ENCODE measurements at places on chromosomes 7 and 10. TPM values are rescaled to one million over a fixed set of nuclear protein-coding genes. Genes with fewer than 3 reads are reported as not detected.

GRCh38 chr7:148480479-148481146 lies 110.0 kb upstream of the C7orf33 start:
- no peak overlapping the region for H3K4me3 ChIP-seq
- peaks cover 21% of the 10 kb centered on the region for H3K4me1 ChIP-seq
- H3K36me3 ChIP-seq = no peaks in the 10 kb centered on the region
- H3K27ac ChIP-seq = no peak overlapping the region
- no peaks in the 10 kb centered on the region for H3K27me3 ChIP-seq

DNA sequence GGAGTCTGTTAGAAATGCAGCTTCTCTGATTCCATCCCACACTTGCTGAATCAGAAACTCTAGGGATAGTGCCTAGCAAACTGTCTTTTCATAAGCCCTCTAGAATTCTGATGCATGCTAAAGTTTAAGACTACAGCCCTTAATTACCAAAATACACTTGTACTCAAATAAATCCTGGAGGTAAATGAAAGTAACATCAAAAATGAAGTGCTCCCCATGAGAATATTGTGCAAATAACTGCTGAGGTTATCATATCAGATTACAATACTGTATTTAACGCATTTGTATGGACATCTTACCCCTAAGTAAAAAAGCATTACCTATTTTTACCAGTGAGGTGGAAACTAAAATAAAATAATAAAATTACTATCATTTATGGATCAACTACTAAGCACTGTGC lies 104.7 kb downstream of the CHCHD3 start:
- peaks cover 3% of the 10 kb centered on the region for H3K4me1 ChIP-seq
- no peak overlapping the region for H3K27ac ChIP-seq
- H3K36me3 ChIP-seq = peaks cover 13% of the 10 kb centered on the region
- no peaks in the 10 kb centered on the region for H3K27me3 ChIP-seq

TBRG4 gene
- 109 TPM for total RNA-seq

GRCh38 chr7:133512560-133512959 lies 259.7 kb downstream of the EXOC4 start:
- H3K4me3 ChIP-seq = no peak overlapping the region
- H3K4me1 ChIP-seq = no peaks in the 10 kb centered on the region
- peaks cover 6% of the 10 kb centered on the region for H3K36me3 ChIP-seq

DNA sequence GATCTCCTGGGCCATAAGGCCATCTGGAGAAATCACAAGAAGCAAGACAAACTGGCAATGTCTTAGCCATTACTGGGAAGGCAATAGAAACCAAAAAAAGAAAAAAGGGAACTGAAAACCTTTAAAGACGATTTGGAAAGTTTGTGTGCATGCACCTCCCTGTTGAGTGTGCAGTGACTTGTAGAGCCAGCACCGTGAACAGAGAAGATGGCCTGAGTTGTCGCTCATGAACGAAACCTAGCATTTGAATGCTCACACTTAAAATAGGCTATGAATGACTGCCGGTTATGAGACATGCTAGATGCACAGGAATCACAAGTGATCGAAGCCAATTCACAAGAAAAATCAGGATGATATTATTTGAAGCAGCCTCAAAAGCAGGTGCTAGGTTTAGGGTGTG lies 151.3 kb upstream of the ADO start:
- H3K27me3 ChIP-seq = no peaks in the 10 kb centered on the region
- no peak overlapping the region for H3K4me3 ChIP-seq
- H3K36me3 ChIP-seq = no peaks in the 10 kb centered on the region
- no peak overlapping the region for H3K27ac ChIP-seq
- no peak for DNase-seq

DNA sequence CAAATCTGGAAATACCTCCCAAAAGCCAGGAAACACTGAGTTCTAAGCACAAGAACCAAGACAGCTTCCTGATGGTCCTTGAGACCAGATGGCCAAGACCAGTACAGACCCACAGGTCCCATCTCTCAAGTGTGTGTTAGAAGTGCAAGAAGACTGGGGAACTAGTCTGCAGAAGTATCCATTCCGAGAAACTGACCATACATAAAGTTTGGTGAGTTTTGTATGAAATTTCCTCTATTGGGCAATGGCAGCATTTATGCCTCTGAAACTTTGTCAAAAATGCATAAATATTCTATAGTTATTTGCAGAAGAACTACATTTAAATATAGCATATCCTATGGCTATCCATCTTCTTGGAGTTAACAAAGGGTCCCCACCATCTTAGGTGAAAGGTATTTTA lies 137.5 kb downstream of the LRRN3 start:
- no peaks in the 10 kb centered on the region for H3K27me3 ChIP-seq
- no peak for DNase-seq
- no peak overlapping the region for H3K27ac ChIP-seq
- no peak overlapping the region for H3K4me3 ChIP-seq
- no peaks in the 10 kb centered on the region for H3K4me1 ChIP-seq

DNA sequence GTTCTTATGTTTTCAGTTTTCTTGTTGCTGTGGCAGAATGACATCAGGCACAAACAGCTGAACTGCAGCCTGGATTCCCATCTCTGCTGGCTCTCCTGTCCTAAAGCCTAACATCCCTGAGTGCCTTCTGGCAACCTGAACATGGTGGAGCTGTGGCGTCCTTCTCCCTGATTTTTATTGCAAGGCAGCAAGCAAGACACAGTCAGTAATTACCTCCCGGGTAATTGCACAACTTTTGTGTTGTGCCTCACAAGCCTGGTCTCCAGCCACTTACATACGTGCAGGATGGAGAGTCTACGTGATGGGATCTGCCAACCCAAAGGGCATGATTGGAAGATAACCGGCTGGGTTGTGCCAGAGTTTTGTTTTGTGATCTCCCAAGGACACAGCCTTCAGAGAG lies 116.1 kb upstream of the PARD3 start:
- no peaks in the 10 kb centered on the region for H3K27me3 ChIP-seq
- no peak overlapping the region for H3K4me3 ChIP-seq
- H3K27ac ChIP-seq = no peak overlapping the region
- no peaks in the 10 kb centered on the region for H3K36me3 ChIP-seq
- no peaks in the 10 kb centered on the region for H3K4me1 ChIP-seq
- no peak for DNase-seq

GRCh38 chr10:20970044-20970443 lies 72.9 kb upstream of the NEBL start:
- no peaks in the 10 kb centered on the region for H3K36me3 ChIP-seq
- H3K4me3 ChIP-seq = no peak overlapping the region
- H3K27ac ChIP-seq = no peak overlapping the region
- H3K4me1 ChIP-seq = no peaks in the 10 kb centered on the region
- no peak for DNase-seq

PON1 gene
- total RNA-seq = not detected

ASB13 gene
- 40.8 TPM for total RNA-seq

NXPH1 gene
- 1.0 TPM for total RNA-seq

FLNC gene
- total RNA-seq = 5.6 TPM

STEAP4 gene
- not detected for total RNA-seq

- H3K36me3 ChIP-seq = no peaks in the 10 kb centered on the region
- H3K27ac ChIP-seq = no peak overlapping the region
- peaks cover 4% of the 10 kb centered on the region for H3K27me3 ChIP-seq
These were observed 383.7 kb downstream of the TYW1 start for GRCh38 chr7:67380326-67380725.

- peaks cover 7% of the 10 kb centered on the region for H3K4me1 ChIP-seq
- peaks cover 9% of the 10 kb centered on the region for H3K36me3 ChIP-seq
- H3K27me3 ChIP-seq = no peaks in the 10 kb centered on the region
- H3K27ac ChIP-seq = no peak overlapping the region
These were observed 39.8 kb downstream of the ZEB1 start for GRCh38 chr10:31358688-31359330.

ANKRD1 gene
- not detected for total RNA-seq

- H3K4me1 ChIP-seq = peaks cover 8% of the 10 kb centered on the region
- H3K27ac ChIP-seq = no peak overlapping the region
- peaks cover 39% of the 10 kb centered on the region for H3K27me3 ChIP-seq
- H3K4me3 ChIP-seq = no peak overlapping the region
These were observed 35.3 kb upstream of the AGK start for GRCh38 chr7:141515941-141516340.

- peaks cover 4% of the 10 kb centered on the region for H3K4me1 ChIP-seq
- no peaks in the 10 kb centered on the region for H3K36me3 ChIP-seq
- no peak overlapping the region for H3K27ac ChIP-seq
These were observed 12.3 kb downstream of the STAMBPL1 start for GRCh38 chr10:88892222-88892967.

- H3K4me1 ChIP-seq = peaks cover 55% of the 10 kb centered on the region
- H3K27ac ChIP-seq = peak overlapping the region; percentile 98
- peaks cover 2% of the 10 kb centered on the region for H3K36me3 ChIP-seq
- DNase-seq = peak; percentile 51
These were observed 1.5 kb downstream of the CDK13 start for GRCh38 chr7:39951226-39952194.

DNA sequence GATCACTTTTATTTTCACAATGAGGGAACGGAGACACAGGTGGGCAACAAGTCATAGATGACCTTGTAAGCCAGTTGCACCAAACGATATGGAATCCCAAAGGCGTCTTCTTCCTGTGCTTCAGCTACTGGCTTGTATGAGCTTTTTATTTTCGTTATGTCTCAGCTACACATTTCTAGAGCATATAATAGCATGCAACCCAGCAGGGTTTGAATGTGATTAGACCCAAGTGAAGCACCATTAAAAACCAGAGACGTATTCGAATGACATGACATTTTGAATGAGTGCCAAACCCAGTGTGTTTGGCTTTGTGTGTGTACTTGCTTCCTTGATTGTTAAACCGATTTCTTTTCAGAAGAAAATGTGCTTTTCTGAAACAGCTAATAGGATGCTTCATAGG lies 963.2 kb upstream of the CELF2 start:
- no peaks in the 10 kb centered on the region for H3K36me3 ChIP-seq
- H3K27ac ChIP-seq = no peak overlapping the region
- no peaks in the 10 kb centered on the region for H3K27me3 ChIP-seq

SUPV3L1 gene
- 35.6 TPM for total RNA-seq

DNA sequence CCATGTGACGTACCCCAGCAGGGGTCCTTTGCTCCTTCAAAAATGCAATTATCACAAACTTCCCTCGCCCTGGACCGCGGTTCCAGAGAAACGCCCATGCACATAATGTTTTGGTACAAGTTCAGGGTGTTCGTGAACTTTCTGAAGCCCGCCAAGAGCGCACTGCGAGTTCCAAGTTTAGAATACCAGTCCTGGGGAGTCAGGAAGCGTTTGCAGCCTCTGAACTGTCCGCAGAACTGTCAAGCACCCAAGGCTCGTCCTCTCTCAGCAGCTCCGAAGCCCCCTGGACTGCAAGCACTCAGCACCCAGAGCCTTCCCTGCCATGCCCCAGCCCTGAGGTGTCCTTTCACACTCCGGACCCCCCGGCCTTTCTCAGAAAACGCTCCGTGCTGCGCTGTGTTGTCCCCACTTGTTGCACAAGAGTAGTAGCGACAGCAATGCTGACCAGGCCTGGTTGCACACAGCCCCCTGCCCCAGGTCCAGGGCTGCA lies 30.3 kb downstream of the CALML3 start:
- no peak overlapping the region for H3K4me3 ChIP-seq
- H3K27me3 ChIP-seq = no peaks in the 10 kb centered on the region
- H3K4me1 ChIP-seq = peaks cover 27% of the 10 kb centered on the region
- peak overlapping the region; percentile 27 for H3K27ac ChIP-seq
- H3K36me3 ChIP-seq = no peaks in the 10 kb centered on the region

GRCh38 chr10:69065406-69066361 lies 22.2 kb upstream of the SRGN start:
- H3K27me3 ChIP-seq = peaks cover 2% of the 10 kb centered on the region
- no peak overlapping the region for H3K27ac ChIP-seq
- no peak overlapping the region for H3K4me3 ChIP-seq
- no peaks in the 10 kb centered on the region for H3K4me1 ChIP-seq

ADRB1 gene
- total RNA-seq = 0.14 TPM

DNA sequence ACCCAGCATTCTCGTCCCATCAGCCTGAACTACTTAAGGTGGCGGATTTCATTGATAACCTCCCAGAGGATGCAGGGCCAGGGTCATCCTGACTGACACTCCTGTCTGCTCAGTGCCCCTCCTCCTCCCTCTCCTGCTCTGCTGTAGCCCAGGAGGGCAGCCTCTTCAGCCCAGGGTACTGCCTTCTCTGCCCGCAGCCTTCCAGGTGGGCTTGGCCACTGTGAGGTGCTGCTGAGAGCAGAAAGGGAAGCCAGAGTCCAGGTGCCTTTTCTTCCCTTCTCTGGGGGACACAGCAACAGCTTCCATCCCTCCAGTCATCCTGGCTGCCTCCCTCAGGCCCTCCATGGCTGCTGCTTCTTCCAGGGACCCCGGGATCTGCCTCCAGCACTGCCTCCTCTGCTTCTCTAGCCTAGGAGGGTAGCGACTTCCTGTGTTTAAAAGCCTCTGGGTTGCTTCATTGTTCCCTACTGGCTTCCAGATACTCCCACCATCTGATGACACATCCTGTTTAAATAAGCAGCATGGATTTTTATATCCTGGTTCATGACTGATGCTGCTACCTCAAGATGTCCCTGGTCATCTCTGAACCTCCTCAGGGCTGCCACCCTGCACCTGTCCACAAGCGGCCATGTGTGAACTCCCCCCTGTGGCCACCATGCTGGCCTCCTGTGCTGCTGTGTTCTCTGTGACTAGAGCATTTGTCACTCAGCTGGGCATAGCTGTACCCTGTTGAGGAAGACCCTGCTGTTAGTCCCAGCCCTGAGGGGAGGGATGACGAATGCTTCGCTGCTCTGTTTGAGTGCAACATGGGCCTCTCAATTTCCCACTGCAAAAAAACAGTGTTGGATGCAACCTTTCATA lies 55.8 kb downstream of the AKR1C4 start:
- no peak for DNase-seq
- no peaks in the 10 kb centered on the region for H3K4me1 ChIP-seq
- H3K27ac ChIP-seq = peak overlapping the region; percentile 71
- no peaks in the 10 kb centered on the region for H3K27me3 ChIP-seq
- H3K36me3 ChIP-seq = no peaks in the 10 kb centered on the region
- H3K4me3 ChIP-seq = no peak overlapping the region

GRCh38 chr10:22690614-22691431 lies 23.6 kb downstream of the PIP4K2A start:
- no peak overlapping the region for H3K27ac ChIP-seq
- peaks cover 2% of the 10 kb centered on the region for H3K36me3 ChIP-seq
- DNase-seq = no peak
- H3K27me3 ChIP-seq = no peaks in the 10 kb centered on the region
- H3K4me1 ChIP-seq = peaks cover 13% of the 10 kb centered on the region

DNA sequence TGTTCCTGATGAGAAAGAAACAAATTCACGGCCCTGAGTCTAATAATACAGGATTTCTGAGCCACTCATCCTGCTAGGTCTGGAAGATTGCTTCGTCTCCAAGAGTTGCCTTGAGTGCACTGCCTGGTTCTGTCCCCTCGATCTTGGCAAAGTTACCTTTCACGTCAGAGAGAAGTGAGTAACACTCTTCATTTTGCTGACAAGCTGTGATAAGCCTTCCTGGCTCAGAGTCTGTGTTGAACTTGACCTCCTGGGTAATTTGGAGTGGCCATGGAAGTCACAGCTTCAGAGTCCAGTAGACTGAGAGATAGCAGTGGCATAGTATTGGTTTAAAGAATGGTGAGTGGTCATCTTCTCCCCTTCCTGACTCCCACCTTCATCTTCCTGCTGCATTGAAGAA lies 64.7 kb upstream of the LRGUK start:
- H3K27me3 ChIP-seq = no peaks in the 10 kb centered on the region
- DNase-seq = no peak
- no peak overlapping the region for H3K27ac ChIP-seq
- no peak overlapping the region for H3K4me3 ChIP-seq
- H3K36me3 ChIP-seq = peaks cover 8% of the 10 kb centered on the region
- H3K4me1 ChIP-seq = peaks cover 12% of the 10 kb centered on the region

Data from neural crest cell (in vitro differentiated cells).